ENCODE measurements at places on chromosomes 5 and 9.

GRCh38 chr5:68953875-68954617, 139.8 kb upstream of the SLC30A5 start:
- DNase-seq, result no peak

DNA sequence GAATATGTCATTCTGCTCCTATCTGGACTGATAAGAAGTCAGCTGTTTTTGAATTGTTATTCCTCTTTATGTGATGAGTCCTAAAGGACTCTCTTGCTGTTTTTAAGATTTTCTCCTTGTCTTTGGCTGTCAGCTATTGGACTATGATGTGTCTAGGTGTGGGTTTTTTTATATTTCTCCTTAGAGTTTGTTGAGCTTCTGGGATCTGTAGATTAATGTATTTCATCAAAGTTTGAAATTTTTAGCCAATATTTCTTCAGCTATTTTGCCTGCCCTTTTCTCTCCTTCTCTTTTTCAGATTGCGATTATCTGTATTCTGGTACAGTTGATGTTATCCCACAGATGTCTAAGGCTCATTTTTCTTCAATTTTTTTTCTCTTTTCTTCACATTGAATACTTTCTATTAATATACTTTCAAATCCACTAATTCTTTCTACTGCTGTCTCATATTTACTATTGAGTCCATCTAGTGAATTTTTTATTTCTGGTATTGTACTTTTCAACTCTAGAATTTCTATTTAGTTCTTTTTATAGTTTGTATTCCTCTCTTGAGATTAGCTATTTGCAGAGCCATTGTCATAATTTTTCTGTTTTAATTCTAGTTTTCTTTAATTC, 31.1 kb downstream of the RPS23 start:
- no peak for DNase-seq

- no peak for DNase-seq
These were observed 516.0 kb downstream of the SPATA31D1 start for GRCh38 chr9:82504620-82505019.

DNA sequence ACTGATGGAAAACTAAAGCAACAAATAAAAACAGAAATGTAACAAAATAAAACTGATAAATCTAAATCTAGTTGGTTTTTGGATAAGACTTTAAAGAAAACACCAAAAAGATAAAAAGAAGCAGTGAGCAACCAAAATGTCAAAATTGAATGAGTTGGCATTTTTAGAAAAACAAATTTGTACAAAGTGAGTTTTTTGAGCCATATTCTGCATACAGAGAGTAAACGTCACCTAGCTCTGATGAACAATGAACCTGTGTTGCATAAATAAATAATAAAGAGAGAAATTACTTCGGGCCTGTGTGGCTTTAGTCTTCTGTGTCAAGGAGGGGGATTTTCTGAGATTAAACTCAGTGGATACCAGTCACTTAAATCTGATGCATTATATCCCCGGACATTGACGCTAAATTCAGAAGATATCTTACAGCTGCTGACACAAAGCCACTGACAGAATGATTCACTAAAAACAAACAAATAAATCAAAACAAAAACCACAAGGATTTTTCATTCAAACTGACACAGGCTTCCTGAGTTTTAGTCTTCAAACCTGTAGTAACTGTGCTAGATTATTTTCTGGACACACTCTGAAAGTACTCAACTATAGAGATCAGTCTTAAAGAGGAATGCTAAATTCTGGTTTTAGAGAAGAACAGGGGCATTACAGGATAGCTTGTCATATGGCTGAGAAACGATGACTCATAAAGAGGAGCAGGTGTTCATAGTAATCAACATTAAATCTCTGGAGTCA, 403.5 kb upstream of the ST8SIA4 start:
- DNase-seq, result no peak

DNA sequence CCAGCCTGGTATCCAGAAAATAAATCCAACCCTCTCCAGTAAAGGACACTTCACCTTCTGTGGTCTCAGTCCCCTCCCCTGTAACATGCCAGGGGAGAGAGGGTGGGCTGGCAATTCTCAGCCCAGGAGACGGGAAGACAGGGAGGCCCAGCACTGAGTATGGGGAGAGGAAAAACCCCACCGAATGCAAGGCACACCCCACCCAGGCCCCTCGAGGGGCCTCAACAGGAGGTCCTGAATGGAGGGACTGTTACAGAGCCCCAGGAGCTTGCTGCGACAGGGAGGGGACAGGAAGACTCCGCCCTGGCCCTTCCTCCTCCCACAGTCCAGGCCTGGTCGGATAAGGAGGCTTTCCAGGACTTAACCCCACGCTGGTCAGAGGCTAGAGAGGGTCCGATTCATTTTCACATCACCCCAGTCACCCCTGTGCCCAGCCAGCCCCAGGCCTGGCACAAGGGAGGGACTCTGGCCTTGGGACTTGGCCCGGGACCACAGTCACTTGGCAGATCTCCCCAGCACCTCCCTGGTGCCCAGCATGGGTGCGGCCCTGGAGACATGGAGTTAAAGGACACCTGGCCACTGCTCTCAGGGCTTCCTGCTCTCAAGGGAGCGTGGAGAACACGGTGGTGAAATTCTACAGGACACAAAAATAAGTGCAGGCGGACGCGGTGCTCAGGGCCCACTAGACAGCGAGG, 44.9 kb upstream of the STXBP1 start:
- DNase-seq, result no peak

- no peak for DNase-seq
These were observed 120.3 kb upstream of the FTMT start for GRCh38 chr5:121731377-121731776.

GRCh38 chr5:41156739-41157138, 56.6 kb downstream of the C6 start:
- DNase-seq, result no peak

- no peak for DNase-seq
These were observed 6.6 kb downstream of the TJP2 start for GRCh38 chr9:69180670-69181069.

DNA sequence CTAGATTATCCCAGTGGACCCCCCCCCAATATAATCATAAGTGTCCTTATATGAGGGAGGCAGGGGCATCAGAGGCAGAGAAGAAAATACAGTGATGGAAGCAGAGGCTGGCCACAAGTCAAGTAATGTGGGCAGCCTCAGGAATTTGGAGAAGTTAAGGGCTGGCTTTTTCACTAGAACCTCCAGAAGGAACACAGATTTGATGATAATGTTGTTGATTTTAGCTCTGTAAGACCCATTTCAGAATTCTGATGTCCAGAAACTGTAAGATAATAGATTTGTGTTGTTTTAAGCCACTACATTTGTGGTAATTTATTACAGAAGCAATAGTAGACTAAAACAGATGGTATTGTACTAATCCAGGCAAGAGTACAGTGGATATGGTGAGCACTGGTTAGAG, 36.3 kb upstream of the LRRTM2 start:
- no peak for DNase-seq

DNA sequence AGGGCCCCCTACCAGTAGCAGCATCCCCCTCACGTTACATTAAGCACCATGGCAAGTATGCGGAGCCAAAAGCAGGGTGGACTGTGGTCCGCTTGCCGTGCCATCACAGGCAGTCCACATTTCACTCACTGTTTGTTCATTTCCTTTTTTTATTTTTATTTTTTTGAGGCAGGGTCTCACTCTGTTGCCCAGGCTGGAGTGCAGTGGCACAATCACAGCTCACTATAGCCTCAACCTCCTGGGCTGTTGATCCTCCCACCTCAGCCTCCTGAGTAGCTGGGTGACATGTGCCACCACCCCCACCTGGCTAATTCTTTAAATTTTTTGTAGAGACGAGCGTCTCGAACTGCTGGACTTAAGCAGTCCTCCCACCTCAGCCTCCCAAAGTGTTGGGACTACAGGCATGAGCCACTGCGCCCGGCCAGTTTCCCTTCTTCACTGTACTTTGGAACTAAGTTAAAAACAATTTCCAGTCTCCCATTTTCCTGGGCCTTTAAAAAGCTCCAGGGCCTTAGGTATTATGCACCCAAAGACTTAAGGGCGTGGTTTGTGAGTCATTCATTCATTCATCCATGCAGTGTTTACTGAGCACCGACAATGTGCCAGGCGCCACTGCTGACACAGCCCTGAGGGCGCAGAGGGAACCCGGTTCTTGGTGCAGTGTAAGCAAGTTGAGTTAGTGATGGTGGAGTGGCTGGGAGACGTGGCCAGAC, 19.9 kb downstream of the PRRX2 start:
- no peak for DNase-seq

GRCh38 chr5:135651156-135651555, 72.4 kb upstream of the CXCL14 start:
- no peak for DNase-seq

GRCh38 chr9:91495450-91495849, 71.8 kb upstream of the NFIL3 start:
- DNase-seq, result no peak

DNA sequence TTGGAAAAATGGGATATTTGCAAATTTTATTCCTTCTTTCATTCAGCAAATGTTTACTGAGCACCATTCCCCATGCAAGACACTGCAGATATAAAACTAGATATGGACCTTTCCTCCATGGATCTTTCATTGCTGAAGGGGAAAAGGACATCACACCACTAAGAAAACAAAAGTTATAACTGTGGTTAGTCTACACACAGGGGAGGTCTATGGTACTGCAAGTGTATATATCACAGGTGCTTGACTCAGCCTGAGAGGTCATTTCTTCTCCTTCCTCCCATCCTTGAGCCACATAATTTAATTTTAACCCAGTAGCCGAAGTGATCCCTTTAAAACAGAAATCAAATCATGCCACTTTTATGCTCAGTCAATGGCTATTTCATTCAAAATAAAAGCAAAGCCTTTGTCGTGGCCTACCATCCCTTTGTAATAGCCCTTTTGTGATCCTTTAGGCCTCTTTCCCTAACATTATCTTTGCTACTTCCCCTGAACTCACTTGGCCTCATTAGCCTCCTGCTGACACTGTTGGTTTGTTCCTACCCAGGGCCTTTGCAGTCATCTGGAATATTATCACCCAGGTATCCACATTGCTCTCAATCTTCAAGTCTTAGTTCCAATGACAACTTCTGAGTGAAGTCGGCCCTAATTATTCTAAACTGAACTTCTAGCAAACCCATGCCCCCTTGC, 213.2 kb downstream of the GABRB2 start:
- DNase-seq, result no peak

DNA sequence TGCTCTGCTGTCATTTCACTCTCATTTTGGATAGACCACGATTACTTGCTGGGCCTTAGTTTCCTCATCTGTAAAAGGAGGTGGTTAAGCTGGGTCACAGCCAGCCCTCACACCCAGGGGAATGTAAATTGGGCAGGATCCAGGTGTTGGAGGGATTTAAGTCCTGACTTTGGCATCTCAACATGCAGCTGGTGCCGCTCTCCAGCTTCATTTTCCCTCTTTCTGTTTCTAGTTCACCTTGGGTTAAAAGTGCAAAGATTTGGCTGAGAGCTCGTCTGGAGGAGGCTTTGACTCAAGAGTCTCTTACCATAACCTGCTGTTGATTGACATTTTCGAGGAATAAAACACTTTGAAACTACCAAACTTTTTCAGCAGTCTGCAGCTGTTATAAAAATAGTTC, 144.3 kb upstream of the DHFR start:
- DNase-seq, result no peak

GRCh38 chr5:169980418-169981053, at the start of gene INSYN2B:
INSYN2B (minus strand) TSS chr5:169980495; CDS start chr5:169883898, 96,597 bp downstream.
- no peak for DNase-seq

DNA sequence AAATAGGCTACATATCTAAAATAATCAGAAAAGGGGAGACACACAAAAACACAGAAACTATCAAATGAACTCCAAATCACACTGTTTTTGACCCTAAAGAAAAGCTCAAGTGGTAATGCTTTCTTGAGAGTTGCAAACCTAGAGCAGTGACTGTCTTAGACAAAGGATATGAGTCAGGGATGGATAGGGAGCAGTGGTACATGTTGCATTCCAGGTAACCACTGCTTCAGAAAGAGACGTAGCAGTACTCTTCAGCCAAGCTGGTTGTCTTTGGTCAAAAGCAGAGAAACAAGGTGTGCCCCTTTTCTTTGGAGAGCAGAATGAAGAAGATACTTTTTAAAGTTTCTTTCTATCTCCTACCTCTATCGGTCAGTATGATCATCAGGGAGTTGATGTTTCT, 1003.6 kb downstream of the CDH9 start:
- no peak for DNase-seq

DNA sequence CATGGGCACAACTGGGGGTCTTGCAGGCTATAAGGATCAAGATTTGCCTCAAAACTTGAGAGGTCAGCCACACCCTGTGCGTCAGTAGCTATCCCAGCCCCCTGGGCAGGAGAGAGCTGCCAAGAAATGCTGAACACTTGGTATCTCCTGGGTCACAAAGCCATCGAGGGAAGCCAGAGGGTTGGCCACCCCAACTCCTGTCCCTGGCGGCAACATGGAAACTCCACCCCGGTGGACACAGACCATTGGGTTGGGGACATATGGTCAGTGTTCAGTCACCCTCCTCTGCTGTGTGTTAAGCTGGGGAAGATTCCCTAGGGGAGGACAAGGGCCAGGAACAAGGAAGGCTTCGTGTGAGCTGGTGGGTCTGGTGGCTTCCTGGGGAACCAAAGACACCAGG, 140.6 kb downstream of the C5orf15 start:
- no peak for DNase-seq

- DNase-seq, result no peak
These were observed 382 bp upstream of the CDKN2B start for GRCh38 chr9:22009506-22009867.

- DNase-seq, result no peak
These were observed 1.5 kb upstream of the SIT1 start for GRCh38 chr9:35651956-35652828.

- DNase-seq, result no peak
These were observed 116.9 kb upstream of the S1PR3 start for GRCh38 chr9:88874391-88874790.

DNA sequence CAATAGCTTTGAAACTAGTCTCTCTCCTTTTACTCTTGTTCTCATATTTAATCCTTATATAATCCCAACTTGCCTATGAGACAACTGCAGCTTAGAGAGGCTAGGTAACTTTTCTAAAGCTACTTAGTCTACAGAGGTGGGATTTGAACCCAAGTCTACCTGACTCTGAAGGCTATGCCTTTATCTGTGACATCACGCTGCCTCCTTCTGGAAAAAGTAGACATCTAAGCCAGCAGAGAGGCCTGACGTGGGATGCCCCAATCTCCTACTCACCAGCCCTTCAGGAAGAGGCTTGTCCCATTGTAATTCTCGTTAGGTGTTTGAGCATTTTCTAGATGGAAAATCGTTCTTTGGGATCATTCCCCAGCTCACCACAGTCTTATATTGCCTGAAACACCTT, 167.5 kb downstream of the HSPA4 start:
- DNase-seq, result no peak

DNA sequence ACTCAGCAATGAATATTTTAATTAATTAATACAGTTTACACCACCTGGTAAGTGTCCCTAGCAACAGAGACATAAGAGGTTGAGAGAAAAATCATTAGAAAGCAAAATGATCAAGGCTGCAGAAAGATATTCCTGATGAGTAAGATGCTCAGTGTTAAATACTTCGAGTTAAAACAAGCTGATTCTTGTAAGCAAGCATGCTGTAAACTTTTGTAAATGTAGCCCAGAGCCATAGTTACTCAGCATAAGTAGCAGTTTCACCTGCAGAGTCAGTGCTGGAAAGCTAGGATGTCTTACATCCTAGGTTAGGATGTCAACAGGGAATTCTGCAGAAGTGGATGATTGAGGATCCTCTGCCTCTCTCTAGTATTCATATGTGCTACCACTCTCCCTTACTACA, 4.2 kb downstream of the PRKACG start:
- DNase-seq, result no peak

- DNase-seq, result no peak
These were observed 236.6 kb upstream of the RASEF start for GRCh38 chr9:83299571-83299970.

Data from T-helper 9 cell (primary cell).